ENCODE measurements at places on chromosomes 2 and 18. TPM values are rescaled to one million over a fixed set of nuclear protein-coding genes. Genes with fewer than 3 reads are reported as not detected.

DNA sequence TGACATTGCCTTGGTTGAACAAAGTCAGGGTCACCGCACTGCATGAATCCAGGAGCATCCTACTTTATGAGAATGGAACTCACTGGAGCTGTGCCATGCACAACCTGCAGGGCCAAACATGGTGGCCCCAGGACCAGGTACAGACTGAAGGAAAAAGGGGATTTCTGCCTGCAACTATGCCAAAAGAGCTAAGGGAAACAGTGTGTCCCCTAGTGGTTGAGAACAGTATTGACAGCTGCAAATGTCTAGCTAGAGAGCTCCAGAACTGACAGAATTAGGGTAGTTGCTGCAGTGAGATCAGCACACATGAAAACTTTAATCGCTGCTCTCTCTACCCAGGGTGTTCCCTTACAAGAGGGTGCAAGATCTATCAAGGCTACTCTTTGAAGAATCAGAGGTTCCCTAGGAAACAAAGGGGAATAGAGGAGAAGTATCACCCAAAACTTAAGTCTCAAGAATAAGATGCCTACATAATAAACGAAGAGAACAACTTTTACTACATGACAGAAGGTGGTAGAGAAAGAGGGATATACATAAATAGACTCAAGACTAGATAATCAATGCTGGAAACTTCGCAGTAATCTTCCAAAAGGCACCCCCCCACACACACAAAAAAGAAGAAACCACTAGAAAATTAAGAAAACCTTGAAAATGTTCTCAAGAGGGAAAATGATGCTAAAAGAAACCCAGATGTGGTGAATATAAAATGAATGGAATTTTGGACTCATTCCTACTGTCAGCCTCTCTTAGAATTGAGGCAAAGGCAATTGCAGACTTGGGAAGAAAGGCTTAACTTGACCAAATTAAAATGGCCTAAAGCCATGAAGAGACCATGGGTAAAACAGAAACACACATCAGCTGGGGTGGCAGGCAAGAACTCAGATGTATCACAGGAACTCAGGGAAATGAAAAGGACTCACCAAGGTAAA, 43.6 kb upstream of the IHH start:
- peak; percentile 31 for DNase-seq

Gene GNAL
- total RNA-seq: 0.97 TPM

DNA sequence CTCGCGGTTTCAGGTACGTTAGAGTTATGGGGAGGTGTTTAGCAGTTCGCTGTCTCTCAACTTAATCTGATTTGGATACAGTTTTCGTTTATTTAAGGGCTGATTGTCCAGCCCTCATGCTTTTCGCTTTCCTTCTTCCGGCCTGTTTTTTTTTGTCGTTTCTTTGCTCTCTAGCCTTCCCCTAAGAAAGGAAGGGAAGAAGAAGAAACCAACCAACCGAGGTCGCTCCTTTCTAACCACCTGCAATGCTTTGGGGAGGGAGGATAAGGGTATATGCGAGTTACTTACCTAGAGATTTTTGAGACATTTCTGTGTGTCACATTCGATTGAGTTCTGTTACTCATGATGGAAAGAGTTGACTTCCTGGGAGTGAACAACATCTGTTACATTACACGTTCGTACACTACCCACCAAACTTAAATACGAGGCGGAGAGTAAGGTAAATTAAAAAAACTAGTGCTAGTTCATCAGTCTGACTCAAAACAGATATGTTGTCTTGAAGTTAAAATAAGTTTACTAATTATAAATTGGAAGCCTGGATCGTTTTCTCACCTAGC, 918 bp downstream of the EIF5B start:
- peak; percentile 4 for DNase-seq

Gene CDK5R2
- 0.06 TPM for total RNA-seq

Gene GTF2A1L
- not detected for total RNA-seq

DNA sequence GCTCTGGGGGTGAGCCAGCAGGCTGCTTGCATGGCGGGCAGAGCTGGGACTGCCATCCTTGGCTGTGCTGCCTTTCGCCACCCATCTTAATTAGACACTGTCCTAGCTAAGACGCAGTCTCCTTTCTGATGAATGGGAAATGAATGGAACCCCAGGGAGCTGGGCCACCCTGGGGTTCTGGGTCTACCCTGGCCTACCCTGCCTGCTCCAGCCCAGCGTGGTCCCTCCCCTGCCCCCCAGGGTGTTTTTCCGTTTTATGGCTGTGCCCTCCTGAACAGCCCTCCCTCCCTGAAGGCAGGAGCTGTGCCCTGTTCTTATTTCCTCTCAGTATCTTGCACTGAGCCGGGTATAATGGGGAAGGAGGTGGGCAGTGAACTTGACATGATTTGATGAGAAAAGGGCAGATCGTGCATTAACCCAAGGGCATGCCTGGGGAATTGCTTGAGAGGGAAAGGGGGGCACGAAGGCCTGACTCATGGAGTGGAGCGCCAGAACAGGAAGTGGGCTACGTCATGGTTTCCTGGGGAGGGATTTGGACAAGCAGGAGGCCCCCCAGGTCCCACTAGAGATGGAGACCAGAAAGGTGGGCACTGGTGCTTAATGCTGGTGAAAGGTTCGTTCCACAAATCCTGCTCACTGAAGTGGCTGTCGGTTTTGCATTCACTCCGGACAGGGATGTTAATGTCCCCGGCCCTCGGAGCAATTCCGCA, 165.0 kb downstream of the KLHL29 start:
- DNase-seq: peak; percentile 77

GRCh38 chr18:31354990-31355389, 21.6 kb upstream of the DSG4 start:
- no peak for DNase-seq

Gene DIPK1C
- not detected for total RNA-seq

Gene POTEJ
- total RNA-seq: 0.06 TPM

GRCh38 chr2:238239863-238240756, at the start of gene HES6:
HES6 (minus strand) TSS chr2:238240038; CDS start chr2:238239905, 133 bp downstream.
- peak; percentile 94 for DNase-seq

- DNase-seq: no peak
These were observed 460.8 kb upstream of the CHST9 start for GRCh38 chr18:27645929-27646328.

- DNase-seq: no peak
These were observed 79.8 kb upstream of the PDE1A start for GRCh38 chr2:182506606-182507005.

GRCh38 chr2:190929919-190930318, 49.3 kb downstream of the GLS start:
- DNase-seq: no peak

DNA sequence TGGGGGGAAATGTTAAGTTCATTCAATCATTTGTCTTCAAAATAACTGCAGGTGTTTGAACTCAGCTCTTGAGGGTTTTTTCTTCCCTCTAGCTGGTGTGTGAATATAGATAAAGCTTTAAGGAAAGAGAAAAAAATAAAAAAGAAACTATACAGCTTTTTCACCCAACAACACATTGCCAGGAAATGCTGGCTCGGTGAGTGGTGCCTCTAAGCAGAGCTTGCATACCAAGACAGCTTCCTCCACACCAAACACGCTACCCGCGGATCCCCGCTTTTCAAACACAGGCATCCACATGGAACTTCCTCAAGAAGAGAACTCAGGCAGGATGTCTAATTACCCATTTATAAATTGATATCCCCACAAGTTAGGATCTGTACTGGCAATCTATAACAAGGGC, 69.8 kb upstream of the TANK start:
- DNase-seq: no peak

DNA sequence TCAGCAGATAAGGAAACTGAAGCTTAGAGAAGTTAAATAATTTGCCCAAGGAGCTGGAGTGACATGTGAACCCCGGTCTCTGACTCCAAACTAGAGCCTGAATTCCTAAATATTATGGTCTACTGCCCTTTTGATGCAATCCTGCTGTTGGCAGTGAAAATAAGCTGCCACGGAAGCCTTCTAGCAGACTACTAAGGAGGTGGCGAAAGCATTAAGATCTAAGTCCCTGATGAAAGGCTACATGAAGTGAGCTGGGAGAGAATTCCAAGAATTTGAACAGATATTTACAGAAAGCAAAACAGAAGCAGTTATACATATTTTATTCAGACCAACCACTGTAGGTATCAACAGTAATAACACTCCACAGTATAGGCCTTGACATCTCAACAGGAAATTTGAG, 28.1 kb downstream of the TRMT61B start:
- no peak for DNase-seq

Gene TRIB2
- 17.4 TPM for total RNA-seq

DNA sequence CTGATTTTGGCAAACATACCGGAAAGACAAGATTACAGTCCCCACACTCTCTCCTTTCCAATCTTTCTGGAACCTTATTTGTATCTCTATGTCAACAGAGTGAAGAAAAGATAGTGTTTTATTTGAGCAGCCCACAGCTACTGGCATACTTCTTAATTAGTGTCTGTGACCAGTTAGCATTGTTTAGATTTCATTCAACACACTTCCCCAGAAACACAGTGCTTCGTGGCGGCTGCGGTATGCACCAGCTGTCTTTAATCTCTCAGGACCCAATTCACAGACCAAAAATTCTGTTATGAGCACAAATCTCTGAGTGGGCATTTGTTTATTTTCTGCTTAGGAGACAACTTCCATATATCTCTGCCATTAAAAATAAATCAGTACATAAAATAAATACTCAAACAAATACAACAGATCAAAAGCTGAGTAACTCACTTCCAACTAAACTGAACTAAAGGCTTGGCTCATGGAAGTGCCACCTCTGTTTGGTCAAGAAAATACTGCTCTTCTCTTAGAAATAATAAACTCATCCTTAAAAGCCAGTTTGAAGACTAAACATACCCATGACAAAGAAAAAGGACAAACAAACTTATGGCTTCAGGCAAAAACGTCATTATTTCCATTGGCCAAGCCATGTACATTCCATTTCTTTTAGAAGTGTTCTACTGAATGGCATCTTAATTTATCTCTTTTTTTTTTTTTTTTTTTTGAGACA, 392.4 kb downstream of the TXNL1 start:
- DNase-seq: no peak

DNA sequence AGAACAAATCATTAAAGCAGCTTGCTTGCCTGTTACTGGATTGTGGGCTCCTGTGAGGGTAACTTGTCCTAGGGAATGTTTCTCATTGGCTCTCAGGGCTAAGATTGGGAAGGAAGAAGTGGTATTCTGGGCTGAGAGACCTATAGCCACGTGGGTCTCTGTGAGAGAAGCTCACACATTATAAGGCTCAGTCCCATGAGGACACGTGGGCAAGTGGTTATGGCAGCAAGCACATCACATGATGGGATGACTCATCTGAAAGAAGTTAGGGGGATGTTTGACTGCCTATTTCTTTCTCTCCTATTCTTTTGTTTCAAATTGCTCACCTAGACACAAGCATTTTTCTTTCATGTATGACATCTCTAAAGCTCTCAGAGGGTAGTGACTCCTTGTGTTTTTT, 418.0 kb upstream of the ST6GAL2 start:
- DNase-seq: peak; percentile 42

Gene ESPNL
- 0.40 TPM for total RNA-seq

DNA sequence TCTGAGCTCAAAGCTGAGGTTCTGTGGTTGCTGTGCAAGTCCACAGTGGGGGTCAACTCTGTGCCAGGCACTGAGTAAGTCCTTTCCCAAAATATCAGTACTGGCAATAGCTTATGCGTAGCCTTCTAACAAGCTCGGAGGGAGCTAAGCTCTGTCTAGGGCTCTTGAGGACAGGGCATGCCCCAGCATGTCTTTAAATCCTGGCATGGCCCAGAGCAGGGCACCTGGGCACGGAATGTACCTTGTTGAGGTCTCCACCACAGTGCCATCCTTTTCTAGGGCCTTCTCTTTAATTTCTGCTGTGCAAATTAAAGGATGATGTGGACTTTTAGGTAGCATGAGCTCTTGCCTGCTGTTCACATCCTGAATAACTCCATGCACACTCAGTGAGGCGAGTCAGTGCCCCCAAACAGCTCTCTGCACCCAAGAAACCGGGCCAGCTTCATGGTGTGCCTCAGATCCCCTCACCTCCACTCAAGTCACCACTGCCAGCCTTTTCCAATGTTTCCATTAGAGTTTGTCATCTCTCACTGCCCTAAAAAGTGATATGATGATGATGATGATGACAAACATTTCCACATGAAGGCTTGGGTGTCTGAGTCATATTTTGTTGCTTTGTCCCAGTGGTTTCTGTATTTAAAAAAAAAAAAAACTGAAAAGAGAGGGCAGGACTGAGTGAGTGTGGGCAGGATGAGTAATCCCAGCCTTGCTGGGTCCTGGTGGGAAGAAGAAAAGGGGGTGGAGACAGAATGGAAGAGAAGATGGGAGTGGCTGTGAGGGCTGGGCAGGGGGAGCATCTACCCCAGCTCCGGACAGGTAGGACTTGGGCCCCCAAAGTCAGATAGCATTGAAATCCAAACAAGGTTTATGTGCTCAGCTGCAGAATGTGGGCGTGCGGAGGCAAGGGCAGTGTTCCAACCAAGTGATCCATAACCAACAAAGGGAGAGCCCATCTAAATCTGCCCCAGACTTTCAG, 78.9 kb downstream of the ZBTB7C start:
- DNase-seq: peak; percentile 83

Gene TEKT4
- total RNA-seq: not detected

DNA sequence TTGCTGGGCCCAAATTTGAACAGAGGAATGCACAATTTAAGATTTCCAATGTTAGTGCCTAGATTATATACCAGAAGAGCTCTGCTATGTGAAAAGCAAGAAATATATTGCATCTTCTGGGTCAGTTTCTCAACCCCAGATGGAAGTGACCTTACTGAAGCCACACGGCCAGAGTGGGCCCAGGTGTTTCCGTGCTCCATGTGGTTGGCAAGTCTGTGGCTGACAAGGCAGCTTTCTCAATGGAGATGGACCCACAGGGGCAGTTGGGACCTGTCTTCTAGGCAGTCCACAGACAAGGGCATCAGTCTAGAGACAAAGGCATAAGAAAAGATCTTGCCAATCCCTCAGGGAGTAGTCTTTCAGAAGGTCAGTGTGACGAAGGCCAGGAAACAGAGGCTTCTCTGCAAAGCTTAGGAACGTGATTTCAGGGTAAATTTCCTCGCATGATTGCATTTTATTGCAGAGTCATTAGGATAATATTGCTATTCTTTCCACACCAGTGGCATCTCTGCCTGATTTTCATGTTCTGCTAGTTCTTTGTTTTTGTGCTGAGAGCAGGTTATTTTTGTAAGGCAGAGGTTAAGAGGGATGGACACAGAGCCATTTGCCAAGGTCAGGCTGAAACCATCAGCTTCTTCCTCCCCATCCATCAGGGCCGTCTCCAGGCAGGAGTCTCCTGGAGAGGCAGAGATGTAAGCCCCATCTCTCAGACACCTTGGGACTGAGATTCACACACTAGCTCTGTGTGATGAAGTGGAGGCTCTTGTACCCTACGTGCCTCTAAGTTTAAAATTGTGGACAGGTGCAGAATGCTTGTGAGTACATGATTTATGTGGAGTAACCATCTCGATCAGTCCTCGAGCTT, 202.1 kb downstream of the ANKRD30B start:
- DNase-seq: no peak
